ENCODE measurements at places on chromosomes 12 and 14.

DNA sequence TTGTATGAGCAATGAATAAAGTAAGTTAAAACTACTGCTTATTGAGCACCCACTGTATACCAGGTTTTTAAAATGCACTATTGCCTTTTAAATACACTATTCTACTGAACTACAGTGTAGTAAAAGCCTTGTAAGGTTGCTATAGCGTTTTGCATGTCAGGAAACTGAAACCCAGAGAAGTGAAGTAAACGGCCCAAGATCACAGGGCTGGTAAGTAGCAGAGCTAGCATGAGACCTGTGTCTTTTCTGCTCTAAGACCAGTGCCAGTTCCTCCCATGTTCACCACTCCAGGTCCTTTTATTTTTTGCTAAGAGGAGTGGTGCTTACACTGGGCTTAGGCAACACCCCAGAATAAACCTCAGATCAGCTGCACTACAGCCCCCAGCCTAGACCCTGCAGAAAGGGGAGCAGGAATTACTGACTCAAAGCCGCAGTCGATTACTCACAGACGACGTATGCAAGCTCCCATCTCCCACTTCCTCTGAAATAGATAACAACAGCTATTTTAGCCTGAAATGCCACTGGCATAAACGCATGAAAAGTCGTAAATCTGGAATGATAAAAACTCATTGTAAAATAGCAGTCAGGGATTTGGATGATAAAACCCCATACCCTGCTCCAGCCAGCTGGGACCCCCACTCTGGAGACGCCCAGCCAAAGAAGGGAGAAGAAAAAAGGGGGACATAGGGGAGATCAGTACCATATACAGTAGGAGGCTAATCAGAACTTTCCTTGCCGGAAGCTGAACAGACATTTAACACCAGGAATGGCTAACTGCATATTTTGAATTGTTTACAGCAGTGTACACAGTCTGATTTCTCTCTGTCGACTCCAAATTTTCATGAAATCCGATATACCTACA lies 108.3 kb downstream of the NUAK1 start:
- no peak for DNase-seq

- DNase-seq, result no peak
Measured at GRCh38 chr12:12922191-12922616, 29.8 kb downstream of the GPRC5D start.

DNA sequence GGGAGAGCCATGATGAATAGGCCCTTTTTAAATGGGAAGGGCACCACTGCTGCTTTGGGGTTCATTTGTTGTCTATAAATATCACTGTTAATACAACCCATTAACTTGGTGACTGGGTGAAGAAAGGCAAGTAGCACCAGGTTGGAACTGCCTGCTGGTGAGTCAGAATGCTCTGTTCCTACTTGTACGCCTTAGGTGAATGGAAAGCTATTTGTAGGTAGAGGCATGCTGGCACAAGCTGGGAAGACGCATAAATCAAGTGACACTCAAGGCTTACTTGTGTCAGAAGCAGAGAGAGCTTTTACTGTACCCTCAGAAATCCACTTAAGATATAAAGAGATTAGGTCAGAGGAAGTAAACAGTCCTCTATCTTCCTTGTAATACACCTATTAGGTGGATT lies 142.5 kb downstream of the TMX1 start:
- DNase-seq, result no peak

DNA sequence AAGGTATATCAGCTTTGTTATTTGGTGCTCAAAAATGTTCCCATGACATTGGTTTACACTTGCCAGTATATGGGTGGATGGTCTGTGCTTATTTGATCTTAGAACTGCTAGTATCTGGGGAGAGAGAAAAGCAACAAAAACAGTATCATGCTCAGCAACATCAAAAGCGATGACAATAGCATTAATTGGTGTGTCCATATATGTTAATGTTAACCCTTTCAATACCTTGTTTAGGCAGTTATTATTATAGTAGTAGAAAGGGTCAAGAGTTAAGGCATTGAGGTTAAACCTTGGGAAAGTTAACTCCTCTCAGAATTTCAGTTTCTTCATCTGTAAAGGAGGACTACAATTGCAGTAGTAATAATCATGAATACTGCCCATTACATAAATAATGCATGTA lies 37.4 kb upstream of the SLC38A2 start:
- no peak for DNase-seq

DNA sequence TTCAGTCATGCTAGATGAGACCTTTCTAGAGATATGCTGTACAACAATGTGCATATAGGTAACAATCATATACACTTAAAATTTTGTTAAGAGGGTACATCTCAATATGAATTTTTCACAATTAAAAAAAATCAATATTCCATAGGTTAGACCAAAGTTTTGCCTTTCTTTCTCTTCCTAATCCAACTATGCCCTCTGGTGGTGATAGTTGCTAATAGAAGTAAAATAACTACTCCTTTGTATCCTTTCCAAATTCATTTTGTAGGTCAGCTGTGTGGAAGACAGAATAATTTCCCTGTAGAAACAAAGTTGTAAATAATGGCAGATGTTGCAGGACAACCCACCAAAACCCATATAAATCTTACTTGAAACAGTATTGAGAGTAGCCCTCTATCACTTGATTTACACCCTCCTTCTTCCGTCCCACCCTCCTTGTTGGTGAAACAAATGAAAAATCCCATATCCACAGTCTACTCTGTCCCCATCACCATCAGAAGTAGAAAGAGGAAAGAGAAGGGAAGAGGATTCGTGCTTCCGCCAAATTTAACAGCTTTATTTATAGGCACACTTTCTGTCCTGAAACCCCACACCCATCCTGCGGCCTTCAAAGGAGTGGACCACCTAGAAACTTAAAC lies 34.2 kb upstream of the KICS2 start:
- peak; percentile 53 for DNase-seq

DNA sequence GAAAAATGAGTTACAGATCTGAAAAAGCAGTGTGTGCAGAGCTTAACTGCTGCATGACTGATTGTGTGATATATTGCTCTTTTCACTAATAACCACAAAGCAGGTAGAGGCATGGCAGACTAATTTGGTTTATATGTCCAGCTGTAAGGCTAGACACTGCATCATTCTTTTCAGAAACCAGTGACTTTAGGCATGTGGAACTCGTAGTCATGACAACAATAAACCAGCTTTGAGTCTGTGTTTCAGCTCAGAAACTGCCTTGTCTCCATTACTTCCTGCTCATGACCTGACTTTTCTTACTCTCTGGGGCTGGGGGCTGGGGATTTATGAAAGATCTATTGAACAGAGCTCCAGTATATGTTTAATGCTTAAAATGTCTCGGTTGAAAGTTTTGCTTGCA lies 146.8 kb upstream of the LRIG3 start:
- no peak for DNase-seq

DNA sequence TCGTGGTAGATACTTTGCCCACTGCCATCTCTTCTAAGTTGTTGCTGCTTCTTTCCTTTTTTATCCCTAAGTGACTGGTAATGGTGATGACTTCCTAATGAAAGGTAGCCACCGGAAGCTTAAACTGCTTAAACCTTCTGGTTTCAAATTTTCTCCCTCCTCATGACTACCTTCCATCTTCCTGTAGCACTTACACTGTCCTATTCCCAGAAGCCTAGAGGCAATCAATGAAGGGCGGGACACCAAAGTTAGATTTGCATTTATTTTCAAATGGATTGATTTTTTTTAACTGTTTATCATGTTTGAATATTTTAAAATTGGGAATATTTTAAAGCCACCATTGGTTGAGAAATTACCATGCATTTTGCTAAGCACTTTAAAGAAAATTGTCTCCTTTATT lies 64.7 kb downstream of the MSRB3 start:
- no peak for DNase-seq
